ENCODE measurements at places on chromosomes 3 and 15.

DNA sequence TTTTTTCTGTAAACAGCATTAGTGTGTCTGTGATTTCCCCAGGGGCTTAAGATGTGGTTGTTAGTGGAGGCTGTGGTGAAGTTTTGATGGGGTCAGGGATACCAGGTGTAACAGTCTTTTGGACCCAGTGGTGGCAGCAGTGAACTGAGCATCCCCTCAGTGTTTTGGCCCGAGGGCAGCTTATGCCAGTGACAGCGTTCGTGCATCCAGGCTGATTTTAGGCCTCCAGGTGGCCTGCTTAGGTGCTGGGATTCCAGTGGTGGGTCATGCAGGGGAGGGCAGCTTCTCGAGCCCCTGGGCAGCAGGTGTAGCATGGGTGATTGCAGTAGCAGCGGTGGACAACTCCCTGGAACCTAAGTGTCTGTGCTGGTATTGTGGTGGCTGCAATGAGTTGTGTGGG, 29.2 kb downstream of the STT3B start:
- no peak for DNase-seq

DNA sequence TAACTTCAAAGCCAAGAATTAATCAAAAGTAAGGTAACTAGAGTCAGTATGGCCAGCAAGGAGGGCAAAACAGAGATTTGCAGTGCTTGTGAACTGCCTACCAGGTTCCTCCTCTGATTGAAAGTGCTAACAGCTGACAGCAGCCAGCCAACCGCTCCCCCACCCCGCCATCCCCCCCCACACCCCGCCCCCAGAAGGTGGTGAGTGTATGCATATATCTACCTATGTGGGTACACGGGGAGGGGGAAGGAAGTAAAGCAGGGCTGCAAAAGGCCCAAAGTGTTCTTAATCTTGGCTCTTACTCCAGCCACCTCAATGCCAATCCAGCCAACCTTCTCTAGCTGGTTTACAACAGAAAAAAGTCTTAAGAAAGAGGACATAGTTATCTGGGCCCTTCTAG, 50.7 kb downstream of the RAF1 start:
- no peak for DNase-seq

GRCh38 chr15:58232281-58233065, 94.3 kb downstream of the AQP9 start:
- no peak for DNase-seq

- peak; percentile 55 for DNase-seq
These were observed 13.2 kb upstream of the PIK3R4 start for GRCh38 chr3:130759692-130760338.

DNA sequence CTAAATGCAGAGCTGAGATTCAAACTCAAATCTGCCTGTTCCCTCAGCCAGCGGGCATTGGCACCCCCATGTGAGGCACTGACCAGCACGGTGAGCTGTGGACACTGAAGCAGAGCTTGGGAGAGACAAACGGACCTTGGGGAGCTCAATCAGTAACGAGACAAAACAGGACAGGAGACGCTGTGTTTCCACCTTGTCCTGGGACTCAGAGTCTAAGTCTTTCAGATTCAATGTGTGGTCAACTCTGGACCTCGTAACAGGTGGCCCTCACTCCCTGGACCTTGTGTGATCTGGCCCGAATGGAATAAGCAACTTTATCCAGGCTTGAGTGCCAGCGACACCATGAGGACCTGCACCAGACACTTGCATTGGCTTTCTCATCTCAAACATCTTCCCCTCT, 232.5 kb downstream of the UACA start:
- no peak for DNase-seq

DNA sequence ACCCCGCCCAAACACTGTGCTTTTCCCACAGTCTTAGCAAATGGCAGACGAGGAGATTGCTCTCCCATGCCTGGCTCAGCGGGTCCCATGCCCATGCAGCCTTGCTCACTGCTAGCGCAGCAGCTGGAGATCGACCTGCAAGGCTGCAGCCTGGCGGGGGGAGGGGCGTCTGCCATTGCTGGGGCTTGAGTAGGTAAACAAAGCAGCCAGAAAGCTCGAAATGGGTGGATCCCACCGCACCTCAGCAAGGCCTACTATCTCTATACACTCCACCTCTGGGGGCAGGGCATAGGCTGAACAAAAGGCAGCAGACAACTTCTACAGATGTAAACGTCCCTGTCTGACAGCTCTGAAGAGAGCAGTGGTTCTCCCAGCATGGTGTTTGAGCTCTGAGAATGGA, 27.2 kb upstream of the WDR5B start:
- no peak for DNase-seq

GRCh38 chr3:66722675-66723074, 221.9 kb upstream of the LRIG1 start:
- DNase-seq = peak; percentile 77

GRCh38 chr3:52014613-52015012, 18.9 kb upstream of the RPL29 start:
- DNase-seq = no peak

- no peak for DNase-seq
These were observed 88.6 kb downstream of the GTPBP8 start for GRCh38 chr3:113079218-113079961.

DNA sequence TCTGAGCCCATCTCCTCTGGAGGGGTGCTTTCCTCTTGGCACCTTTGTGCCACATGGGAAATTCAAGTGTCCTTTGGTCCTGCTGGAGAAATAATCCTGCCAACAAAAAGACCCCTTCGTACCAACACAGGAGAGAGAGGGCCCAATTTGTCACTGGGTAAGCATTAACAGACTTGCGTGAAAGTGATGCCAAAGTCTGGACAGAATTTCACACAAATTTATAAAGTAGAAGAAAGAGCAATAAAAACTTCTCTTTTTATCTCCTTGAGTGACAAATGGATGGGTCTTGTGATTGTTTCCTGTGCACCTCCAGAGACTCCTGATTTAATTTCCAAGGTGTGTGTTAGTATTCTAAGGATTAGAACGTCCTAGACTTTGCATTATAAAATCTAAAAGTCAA, 14.9 kb downstream of the DPH3 start:
- no peak for DNase-seq

DNA sequence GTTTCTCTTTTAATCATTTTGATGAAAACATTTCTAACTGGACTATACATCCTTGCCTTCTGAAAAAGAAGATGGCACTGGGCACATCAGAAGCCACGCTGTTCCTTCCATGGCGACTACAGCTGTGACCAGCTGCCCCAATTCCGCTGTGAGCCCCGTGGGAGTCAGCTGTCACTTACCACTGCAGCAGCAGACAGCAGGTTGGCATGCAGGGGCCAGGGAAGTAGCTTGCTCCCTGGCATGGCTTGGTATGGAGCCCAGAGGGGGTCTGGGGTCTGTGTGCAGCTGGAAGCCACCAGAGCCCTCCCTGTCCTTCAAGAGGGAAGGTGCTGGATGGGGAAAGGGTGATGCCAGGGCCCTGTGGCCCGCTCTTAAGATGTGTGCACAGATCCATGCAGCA, 4.5 kb upstream of the ZXDC start:
- DNase-seq = no peak

- no peak for DNase-seq
These were observed 138.4 kb downstream of the RSRC1 start for GRCh38 chr3:158248261-158248660.

DNA sequence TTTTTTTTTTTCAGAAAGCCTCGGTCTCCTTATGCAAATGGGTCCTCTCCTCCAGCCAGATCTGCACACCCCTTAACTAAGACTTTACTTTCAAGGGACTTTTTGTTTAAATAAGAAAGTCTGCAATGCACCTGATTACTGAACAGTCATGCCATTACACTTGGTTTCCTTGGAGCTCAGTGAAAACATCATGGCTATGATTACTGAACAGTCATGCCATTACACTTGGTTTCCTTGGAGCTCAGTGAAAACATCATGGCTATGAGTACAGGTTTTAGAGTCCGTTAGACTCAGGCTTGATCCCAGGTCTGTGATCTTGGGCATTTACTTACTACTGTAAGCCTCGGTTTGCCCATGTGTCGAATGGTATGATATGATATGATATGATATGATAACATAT, 10.1 kb downstream of the ENTPD3 start:
- no peak for DNase-seq

DNA sequence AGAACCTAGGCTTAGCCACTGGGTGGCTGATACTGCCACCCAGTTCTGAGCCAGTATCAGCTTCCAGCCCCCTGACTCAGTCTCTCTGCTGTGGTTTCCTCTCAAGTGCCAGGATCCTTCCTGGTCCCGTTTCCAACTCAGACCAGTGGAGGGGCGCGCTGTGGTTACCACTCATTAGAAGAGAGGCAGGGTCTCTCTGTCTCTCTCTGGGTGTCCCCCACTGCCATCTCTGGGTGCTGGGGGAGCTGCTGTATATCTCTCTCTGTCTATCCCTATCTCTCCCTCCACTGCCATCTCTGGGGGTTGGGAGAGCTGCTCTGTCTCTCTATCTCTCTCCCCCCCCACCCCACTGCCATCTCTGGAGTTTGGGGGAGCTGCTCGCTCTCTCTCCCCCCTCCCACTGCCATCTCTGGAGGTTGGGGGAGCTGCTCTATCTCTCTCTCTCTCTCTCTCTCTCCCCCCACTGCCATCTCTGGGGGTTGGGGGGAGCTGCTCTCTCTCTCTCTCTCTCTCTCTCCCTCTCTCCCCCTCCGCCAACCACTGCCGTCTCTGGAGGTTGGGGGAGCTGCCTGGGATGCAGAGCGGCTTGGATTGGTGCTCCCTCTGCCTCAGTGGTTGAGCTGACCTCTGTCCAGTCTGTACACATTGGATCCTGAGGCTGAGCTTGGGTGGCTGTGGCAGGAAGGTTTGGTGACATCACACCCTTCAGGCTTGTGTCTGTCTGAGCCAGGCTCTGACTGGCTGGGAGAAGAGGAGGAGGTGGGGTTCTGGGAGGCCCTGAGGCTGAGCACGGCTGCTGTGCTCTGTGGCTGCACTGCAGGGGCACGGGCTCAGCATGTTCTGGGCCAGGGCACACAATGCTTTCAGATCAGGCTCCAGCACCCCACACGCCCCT, 98.9 kb downstream of the APBA2 start:
- peak; percentile 14 for DNase-seq

- no peak for DNase-seq
These were observed 254.1 kb downstream of the AGBL1 start for GRCh38 chr15:86333819-86334218.

- DNase-seq = no peak
These were observed 189.4 kb downstream of the UBE3A start for GRCh38 chr15:25249236-25250010.

DNA sequence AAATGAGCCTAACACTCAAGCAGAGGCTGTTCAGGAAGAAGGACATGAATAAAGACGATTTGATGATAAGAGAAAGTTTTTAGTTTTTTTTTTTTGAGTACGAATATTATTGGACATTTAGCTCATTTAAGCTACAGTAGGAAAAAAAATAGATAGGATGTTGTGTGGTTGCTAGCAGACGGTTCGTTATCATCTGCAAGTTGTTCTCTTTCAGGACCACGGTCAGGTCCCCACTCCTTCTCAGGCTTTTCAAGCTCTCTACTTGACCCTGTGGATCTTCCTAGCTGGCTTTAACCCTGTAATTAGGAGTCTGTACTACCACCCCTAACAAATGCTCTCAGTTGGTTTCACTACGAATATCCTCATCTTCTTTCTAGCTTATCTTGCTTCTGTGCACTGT, 1.1 kb downstream of the KCNH8 start:
- DNase-seq = peak; percentile 10

- no peak for DNase-seq
These were observed 571 bp upstream of the RARRES1 start for GRCh38 chr3:158732856-158733200.

DNA sequence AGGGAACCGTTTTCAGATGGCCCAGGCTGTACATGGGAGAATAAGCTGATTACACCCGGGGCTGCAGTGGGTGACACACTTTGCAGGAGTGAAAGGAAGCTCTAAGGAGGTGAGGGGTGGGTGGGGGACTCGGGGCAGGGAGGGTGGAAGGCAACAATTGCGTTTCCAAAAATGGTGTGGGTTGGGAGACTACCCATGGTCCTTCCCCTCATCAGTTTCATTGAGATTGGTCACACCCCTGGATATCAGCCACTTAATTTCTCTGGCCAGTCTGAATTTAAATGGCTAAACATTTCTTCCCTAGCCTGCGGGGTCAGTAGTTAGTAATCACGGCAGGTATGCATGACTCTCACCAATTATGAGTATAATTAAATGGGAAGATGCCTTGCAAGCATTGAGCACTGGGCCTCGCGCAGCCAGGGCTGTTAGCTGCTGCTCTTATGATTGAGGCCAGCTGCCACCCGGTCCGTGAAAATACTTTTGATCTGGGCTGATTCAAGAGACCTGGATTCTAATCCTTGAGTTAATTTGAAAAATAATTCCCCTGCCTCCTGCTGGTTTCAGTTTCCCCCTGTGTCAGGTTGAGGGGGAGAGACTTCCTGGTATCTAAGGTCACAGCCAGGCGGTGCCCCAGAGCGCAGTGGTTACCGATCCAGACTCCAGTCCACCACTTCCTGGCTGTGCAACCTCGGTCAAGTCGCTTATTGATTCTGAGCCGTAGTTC, 23.3 kb downstream of the SLC6A6 start:
- no peak for DNase-seq

- peak; percentile 100 for DNase-seq
These were observed 202.3 kb downstream of the NEK10 start for GRCh38 chr3:27166888-27167287.

GRCh38 chr3:171393032-171393744, 67.0 kb downstream of the TNIK start:
- DNase-seq = no peak

- no peak for DNase-seq
These were observed 153.9 kb downstream of the P3H2 start for GRCh38 chr3:189966843-189967242.

- DNase-seq = no peak
These were observed 1.3 kb upstream of the ZBTB47 start for GRCh38 chr3:42652251-42652610.

DNA sequence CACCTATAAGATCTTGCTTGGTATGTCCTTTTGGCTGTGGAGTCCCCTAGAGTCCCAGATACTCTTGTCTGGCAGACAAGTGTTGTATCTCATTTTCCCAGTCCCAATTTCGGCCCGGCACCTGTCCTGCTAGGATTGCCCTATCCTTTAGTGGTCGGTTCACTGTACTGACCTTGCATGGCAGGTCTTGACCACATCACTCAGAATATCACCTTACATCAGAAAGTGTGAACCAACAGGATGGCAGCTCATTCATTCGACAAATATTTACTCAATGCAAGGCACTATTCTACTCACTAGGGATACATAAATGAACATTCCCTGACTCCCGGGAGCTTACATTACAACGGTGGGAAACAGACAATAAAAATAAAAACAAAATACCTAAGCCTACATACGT, 5.7 kb upstream of the CCDC80 start:
- DNase-seq = no peak

DNA sequence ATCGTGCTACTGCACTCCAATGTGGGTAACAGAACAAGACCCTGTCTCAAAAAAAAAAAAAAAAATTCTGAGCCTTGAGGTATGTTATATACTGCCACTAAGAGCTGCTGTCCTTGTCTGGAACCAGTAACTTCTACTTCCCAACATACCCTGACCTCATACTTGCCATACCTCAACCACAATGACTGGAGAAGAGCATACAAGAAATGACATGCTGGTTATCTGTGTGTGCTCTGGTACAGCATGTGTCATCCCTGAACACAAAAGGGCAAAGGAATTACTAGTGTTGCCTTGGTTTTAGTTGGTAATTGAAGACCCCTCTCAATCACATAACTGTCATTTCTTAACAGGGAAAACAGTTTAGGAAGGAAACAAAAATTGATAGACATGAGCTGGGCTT, 54.5 kb downstream of the MRPS25 start:
- no peak for DNase-seq

GRCh38 chr15:41856716-41857115, 18.1 kb downstream of the PLA2G4B start:
- no peak for DNase-seq

- no peak for DNase-seq
These were observed 28.7 kb downstream of the GPR171 start for GRCh38 chr3:151174351-151174750.

Data from AG10803 (cell line).